ENCODE measurements at places on chromosomes 12 and 14. TPM values are rescaled to one million over a fixed set of nuclear protein-coding genes. Genes with fewer than 3 reads are reported as not detected.

VPS29 gene
- 99.5 TPM for total RNA-seq

- DNase-seq: peak; percentile 95
Observed at GRCh38 chr12:106136263-106136662, 2.5 kb downstream of the NUAK1 start.

SLC24A4 gene
- total RNA-seq: 0.27 TPM

DNA sequence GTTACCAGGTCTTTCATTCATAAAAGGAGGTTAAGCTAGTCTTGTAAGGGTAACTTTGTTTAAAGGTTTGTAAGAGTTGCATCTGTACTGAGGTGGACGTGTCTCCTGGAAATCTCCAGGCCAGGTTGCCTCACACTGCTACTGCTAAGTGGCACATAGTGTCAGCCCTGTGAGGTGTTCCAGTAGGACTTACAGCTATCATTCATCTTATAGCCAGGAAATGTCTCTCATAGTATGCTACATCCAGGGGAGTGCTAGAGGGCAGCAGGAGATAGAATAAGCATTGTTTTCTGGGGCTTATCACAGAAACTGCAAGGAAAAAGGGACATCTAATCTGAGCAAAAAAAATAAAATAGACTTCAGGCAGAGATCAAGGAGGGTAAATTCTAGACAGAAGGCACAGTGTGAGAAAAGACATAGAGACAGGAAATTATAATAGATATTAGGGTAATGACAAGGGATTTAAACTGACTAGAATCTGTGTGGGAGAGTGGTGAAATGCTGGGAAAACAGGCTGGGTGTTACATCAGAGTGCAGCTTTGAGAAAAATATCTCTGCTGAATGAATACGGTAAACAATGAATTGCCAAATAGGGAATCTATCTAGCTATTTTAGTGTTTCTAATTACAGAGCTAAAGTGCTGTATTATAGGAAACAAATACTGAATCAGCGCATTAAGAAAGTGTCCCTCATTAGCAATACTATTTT is 205.1 kb upstream of the ABCD2 start:
- DNase-seq: no peak

PPFIBP1 gene
- 40.4 TPM for total RNA-seq

DNA sequence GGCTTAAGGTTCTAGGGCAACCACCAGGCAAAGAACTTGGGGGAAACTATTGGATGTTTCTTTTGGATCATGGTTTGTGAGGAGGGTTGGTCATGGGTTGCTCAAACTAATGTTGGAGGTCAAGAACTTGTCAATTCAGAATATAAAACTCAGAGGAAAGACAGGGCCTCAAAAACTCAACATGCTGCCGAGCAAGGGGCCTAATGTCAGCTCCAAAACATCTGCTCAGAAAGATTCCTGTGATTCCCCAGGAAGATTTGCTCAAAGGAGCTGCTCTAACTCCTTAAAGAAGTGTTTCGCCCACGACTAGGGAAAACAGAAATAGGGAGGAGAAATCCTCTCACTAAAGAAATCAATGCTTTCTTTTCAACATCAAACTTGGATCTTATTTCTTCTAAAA is 3.7 kb upstream of the IGF1 start:
- DNase-seq: no peak

DNA sequence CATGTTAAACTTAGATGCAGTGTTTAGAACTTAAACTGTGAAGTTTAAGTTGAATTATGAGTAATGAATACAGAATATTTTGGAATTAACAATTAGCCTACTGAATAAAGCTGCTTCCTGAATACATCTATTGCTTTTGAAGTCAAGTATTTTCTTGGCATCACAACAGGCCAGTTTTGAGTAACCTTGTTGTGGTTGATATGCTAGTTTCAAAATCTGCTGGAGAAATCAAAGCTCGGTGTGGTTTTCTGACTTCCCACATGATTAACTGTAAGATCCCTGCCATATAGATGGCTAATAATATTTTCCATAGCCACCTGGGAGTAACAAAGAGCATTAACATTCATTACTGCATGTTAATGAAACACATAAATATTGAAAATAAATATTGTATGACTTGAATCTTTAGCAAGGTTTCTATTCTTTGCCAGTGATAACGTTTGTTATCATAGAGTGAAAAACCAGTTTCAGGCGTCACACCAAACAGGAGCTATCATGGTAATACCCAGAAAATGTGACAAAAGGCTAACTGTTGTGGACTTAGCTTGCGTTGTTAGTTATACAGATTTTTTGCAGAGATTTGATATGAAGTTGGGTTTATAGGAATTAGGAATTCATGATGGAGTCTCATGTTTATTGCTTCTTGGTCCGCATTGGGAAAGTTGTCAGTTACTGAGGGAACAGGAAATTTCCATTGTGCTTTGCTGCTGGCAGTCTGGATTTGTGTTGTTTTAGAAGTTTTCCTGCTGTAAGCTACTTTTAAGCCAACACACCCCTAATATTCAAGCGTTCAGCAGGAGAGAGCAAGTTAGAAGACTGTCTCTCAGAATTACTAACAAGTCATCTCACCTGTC is 32.1 kb downstream of the PPFIBP1 start:
- no peak for DNase-seq

DNA sequence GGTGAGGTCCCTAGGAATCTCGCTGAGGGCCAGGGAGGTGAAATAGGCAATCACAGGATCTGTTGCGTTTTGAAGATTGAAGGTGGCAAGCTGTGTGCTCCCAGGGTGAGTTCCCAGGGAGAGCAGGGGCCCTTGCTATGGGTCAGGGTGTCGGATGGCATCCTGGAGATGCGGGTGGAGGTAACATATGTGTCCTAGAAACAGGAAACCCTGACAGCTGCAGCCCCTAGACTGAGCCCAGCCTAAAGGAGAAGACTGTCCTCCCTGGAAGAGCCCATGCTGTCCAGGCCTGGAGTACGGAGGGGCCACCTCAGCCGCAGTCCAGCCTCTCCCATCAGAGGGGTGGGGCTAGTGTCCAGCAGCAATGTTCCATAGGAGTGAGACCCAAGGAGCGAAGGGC is 194.2 kb downstream of the NTF3 start:
- DNase-seq: no peak
